Activated T-cell treated with anti-CD3 and anti-CD28 coated beads, Interleukin-2, amount 50 U/mL, for 72 hours (primary cell): ENCODE measurements at places on chromosomes 5 and 9.

DNA sequence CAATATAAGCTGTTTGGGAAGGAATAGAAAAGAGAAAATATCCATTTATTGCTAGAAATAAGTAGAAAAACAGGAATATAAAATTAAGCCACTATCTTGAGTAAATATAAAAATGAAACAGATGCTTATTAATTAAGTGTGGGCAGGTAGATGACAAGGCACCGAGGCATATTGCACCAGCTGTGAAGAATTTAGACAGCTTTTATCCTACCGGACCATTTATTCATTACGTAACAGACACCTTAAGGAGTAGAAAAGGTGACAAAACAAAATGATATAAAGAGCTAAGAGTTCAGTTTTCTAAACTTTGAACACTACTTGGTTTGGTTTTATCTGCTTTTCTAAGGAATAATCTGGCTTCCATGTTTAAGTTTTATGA is 404.1 kb downstream of the PTPRD start:
- no peak for DNase-seq

GRCh38 chr9:7150153-7150890 is 392.5 kb downstream of the KDM4C start:
- no peak for DNase-seq

DNA sequence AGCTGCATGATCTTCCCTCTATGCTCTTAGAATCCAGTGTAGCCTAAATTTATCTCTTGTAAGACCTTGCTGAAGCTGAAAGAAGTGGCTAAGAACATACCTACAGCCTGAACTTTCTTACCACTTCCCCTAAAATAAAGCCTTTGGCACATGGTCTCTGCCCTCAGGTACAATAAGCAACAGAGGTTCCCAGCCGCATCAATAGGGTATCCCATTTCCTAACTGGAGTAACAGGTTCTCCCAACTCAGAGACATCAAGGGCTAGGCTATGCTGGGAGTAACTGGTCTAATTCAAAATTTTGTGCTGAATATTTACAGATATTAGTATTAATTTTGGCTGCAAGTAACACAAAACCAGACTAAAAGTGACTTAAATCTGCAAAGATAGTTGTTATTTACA is 335.8 kb upstream of the TRPC7 start:
- no peak for DNase-seq

DNA sequence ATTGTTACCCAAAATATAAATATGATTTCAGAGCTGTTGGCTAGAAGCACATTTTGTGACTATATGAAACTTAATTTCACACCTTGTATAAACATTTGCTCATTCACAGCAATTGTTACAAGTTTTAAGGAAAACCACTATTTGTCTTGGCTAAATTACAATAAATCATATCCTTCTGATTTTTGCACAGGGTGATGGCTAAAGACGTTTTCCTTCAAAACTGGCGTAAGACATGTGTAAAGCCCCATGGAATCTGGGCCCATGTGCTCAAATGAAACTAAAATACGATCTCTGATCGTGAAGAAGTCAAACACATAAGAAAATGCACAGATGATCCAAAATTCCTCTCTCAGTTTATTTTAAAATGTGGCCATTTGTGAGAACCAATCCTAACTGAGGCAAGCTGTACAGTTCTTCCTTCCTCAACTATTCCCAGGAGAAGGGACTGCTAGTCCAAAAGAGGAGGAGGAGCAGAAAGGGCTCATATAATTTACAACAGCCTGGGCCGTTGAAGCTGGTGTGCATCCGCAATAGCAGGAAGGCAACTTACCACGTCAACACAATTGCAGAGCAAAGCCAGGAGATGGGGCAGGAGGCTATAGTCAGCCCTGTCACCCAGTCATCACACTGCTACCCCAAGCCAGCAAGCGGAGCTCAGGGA is 98.4 kb downstream of the MED27 start:
- DNase-seq, result no peak

DNA sequence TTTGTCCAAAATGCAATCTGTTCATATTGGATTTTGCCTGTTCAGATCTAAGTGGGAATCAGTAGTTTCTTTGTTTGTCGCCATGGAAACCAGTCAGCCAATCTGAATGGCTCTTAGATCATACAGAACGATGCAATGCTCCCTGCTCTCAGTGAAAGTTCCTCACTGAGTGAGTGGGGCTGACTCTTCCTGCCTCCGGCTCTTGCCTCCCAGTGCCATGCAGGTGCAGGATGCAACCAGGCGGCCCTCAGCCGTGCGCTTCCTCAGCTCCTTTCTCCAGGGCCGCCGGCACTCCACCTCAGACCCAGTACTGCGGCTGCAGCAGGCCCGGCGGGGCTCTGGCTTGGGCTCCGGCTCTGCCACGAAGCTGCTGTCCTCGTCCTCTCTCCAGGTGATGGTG is at the start of gene PTPDC1:
PTPDC1 (plus strand) TSS at position 151 of the 400 bp plus-strand sequence; CDS start at position 218, 67 bp downstream.
- no peak for DNase-seq

DNA sequence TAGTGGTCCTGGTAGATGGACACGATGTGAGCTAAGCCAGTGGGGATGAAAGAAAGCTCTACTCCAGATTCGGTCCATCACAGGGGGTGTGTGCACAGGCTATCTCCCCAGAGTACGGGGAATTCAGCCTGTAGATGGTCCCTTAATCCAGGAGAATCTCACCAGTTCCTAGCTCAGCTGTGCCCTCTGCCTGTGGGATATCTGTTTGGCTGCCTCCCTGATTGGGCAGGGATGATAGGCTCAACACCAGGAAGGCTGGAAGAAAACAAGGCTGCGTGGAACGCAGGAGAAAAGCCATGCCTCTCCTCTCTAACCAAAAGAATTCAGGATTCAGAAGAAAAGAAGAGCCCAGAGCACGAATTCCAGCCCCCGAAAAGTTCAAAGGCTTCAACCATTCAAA is 40.9 kb downstream of the VLDLR start:
- no peak for DNase-seq
